ENCODE measurements at places on chromosomes 3 and 15.

GRCh38 chr15:70034141-70034540 lies 63.6 kb downstream of the TLE3 start:
- DNase-seq, result no peak

DNA sequence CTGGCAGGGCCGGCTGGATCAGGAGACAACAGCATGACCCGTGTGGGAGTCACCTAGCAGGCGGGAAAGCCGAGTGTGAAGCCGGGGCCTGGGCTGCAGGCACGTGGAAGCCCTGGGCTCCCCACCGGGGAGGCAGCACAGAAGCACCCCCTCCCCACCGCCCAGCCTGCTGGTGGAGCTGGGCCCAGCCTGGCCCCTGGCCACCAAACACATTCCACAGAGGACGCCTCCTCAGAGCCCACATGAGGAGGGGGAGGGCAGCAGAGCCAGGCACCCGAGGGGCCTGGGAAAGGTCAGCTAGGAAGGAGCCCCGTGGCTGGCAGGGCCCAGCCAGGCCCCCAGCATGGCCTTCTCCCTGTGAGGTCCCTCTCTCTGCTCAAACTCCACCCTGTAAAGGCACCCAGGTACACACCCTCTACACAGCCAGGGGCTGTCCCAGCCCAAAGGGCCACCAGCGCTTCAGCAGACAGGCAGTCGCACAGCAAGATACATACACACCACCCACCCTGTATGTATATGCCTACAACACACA lies 4.5 kb downstream of the PLXNB1 start:
- no peak for DNase-seq

DNA sequence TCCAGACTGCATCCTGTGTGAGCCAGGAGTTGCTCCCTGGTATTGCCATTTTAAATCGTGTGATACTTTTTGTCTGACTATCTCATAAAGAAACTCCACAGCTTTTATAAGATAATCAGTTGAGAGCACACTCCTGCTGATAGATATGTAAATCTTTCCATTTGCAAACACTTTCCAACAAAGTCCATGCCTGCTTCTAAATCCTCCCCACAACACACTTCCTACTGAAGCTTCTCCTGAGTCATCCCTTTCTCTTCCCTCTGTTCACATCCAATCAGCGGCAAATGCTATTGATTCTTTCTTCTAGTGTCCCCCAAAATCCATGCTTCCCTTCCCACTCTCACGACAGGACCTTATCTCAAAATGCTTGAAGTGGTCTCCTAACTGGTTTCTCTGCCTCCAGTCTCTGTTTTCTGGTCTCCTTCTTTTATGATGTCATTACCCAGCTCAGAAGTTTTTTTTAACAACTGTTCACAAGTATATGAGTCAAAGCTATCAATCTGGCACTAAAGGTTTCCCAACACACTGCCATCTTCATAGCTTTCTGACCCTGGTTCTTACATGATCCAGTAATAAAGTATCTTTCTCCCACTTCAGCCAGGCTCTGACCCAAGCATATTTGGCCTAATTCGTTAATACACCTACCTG lies 4.5 kb upstream of the WWTR1 start:
- peak; percentile 62 for DNase-seq

DNA sequence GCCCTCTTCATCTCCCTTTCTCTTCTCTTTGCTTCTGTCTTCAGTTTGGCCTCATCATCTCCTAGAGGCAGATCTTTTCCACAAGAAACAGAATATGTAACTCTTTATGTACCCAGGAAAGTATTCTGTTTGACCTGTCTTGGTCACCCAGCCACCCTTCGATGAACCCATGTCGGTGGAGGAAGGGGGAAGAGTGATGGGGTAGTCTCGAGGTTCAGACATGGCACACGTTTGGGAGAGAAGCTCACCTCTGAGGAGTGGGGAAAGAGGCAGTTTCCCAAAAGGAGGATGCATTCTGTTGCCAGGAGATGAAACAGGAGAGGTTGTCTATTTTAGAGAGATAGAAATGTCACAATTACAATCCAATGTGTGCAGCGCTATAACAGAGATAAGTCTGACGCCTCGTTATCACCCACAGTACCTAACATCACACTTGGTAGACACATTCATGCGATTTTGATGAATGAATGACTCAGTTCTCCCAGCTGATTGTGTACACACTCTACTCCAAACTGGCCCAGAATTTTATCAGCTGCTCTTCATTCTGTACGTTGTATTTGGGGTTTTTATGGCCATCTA lies 722 bp upstream of the CCDC50 start:
- no peak for DNase-seq

DNA sequence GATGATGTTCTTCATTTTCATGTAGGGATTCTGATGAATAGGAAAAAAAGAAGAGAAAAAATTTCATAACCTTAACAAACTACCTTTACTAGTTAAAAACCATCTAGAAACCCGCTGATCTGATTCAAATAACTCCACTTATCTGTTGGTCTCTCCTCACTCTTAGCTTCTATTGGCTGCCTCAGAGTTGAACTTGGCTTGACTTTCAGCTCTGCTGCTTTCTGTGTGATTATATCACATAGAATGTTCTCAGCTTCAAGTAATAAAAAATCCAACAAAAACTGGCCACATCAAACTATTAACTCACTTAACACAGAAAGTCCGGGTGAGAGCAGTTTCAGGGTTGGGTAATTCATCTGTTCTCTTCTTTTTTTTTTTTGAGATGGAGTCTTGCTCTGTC lies 126.8 kb upstream of the RASGRP1 start:
- DNase-seq, result no peak

DNA sequence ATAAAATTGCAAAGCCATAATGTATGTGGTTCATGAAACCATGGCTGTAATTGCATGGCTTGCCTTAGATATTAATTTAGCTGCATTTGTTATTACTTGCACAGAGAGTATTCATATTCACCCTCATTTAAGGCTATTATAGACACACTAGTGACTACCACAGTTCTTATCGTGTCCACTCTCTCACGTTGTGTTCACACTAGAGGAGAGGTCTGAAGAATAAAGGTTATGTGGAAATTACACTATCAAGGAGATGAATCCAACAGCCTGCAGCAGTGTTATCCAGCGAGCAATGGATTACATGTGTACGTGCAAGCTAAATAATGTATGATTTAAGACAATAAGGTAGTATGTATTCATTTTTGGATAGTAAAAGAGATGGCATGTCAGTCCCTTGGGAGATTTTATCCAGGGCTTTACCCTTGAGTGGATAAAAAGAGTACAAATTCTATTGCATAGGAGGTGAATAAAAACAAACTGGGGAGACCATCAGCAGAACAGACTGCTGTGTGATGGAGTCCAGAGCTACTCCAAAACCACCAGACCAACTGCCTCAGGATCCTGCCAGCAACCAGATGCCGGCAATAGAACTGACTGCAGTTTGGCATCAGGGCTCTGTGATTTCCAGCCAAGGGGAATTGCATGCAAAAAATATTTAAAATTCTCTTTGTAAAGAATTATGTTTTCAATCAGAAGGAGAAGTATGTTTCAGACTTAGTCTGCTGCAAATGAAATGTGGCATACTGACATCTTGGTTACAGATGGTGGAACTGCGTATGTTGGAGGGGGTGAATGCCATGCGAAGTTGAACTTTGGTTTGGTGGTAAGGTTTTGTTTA lies 146.6 kb downstream of the RBMS3 start:
- no peak for DNase-seq

- DNase-seq, result no peak
Observed at GRCh38 chr15:59398220-59398619, 25.5 kb upstream of the MYO1E start.

DNA sequence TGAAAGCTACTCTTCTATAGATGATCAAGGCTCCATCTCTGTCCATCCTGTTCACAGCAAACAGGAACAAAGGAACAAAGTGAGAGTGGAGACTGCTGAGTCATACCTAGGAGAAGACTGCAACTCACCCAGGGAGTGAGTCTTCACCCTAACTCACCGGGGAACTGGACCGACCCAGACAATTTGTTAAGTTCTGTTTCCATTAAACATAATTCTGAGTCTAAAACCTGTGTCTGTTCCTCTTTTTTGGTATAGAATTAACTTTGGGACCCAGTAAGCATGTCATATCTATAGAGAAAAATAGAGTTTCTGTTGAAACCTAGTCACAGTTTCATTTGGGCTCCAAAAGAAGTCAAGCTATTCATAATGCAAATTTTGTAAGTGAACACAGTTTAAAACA lies 21.6 kb downstream of the CCDC80 start:
- DNase-seq, result no peak

GRCh38 chr3:13851997-13852637 lies 27.8 kb downstream of the WNT7A start:
- no peak for DNase-seq

All from HAP-1 (cell line).